ENCODE measurements at places on chromosomes 13 and 19. TPM values are rescaled to one million over a fixed set of nuclear protein-coding genes. Genes with fewer than 3 reads are reported as not detected.

Gene PDX1
- not detected for total RNA-seq

Gene FCGBP
- 18.0 TPM for total RNA-seq

Gene MEDAG
- not detected for total RNA-seq

Gene ZNF524
- total RNA-seq: 25.4 TPM

Gene NDUFA11
- total RNA-seq: 230 TPM

Gene FUT1
- total RNA-seq: 0.54 TPM

Gene GPR12
- not detected for total RNA-seq
